Muscle of back (tissue), 13 donors: ENCODE measurements at places on chromosomes 2 and 18. TPM values are rescaled to one million over a fixed set of nuclear protein-coding genes. Genes with fewer than 3 reads are reported as not detected.

DNA sequence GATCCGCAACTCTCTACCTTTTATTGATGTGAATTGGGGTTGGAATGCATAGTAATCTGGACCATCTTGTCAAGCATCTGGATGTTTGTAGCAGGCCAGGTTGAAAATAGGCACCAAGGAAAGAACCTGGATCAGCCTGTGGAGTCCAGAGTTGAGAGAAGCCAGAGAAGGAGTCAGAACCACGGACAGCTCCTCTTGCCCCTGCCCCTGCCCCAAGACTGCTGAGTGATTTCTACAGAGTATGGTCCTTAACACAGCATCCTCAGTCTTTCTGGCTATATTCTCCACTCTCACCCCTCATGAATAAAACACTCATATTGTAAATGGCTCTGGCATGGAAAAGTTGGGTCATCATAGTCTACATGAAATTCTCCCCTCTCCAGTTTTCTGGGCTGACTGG, 154.6 kb downstream of the LOXHD1 start:
- DNase-seq: peak; percentile 34

DNA sequence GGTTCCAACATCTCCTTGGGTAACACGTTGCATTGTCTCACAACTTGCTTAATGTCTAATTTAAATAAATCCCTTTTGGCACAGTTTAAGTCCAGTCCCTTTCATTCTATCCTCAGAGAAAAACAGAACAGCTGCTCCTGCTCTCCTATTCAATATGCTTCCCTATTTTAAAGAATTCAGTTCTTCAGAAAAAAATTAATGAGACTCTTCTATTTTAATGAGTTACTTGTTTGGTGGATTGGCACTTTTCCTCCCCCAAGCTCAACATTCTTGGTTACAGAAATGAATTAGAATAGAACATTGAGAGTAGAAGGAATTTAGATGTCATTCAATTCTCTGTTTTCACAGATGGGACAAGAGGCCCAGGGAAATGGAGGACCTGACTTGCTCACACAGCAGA, 116.9 kb upstream of the ATP8B1 start:
- no peak for DNase-seq

GRCh38 chr18:35191698-35192025, 49.2 kb upstream of the ZNF397 start:
- no peak for DNase-seq

- DNase-seq: peak; percentile 86
These were observed 50.2 kb upstream of the DTNA start for GRCh38 chr18:34659579-34660517.

GRCh38 chr2:160576054-160576499, 82.5 kb upstream of the RBMS1 start:
- DNase-seq: peak; percentile 62

- no peak for DNase-seq
These were observed 61.4 kb upstream of the SLC14A2 start for GRCh38 chr18:45553723-45554388.

GRCh38 chr2:237670641-237671040, 43.3 kb downstream of the LRRFIP1 start:
- peak; percentile 61 for DNase-seq

GRCh38 chr2:134668821-134669220, 50.0 kb downstream of the TMEM163 start:
- DNase-seq: no peak

DNA sequence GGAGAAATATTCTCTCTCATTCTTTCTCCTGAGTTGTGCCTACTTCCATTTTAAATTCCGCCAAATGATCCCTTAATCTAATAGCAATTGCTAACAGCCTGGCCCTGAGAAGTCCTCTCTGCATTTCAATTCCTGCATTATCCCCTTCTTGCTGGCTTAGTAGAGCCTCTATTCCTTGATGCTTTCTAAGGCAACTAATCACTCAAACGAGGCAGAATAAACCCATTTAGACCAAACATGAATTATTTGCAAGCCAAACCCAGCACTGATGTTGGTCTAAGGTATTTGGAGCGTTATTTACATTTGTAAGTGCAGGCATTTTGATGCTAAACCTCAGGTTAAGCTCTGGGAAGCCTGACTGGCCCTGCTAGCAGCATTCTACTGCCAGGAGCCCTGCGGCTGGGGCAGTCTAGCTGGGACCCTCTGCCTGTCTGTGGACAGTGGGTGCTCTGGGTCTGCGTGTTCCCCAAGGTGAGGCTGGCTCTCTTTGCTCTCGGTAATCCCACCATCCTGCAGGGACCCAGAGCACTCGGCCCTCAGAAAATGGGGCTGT, 173.1 kb upstream of the HS6ST1 start:
- no peak for DNase-seq

DNA sequence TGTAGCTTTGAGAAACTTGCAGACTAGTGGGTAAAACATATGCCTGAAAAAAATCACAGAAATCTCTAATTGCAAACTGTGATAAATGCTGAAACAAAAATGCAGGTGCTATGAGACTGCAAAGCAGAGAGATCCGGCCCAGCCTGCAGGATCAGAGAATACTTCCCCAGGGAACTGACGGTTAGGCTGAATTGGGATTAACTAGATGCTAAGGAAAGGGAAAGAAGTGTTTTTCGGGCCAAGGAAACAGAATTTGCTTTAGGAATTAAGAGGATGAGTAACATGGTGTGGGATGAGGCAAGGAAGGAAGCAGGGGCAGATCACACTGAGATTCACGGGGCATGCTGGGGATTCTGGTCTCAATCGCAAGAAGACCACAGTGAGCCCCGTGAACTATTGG, 71.5 kb downstream of the OSBPL6 start:
- DNase-seq: no peak

- no peak for DNase-seq
These were observed 267.6 kb upstream of the SALL3 start for GRCh38 chr18:78711971-78712370.

- DNase-seq: no peak
These were observed 12.0 kb downstream of the KCNK3 start for GRCh38 chr2:26704441-26704977.

DNA sequence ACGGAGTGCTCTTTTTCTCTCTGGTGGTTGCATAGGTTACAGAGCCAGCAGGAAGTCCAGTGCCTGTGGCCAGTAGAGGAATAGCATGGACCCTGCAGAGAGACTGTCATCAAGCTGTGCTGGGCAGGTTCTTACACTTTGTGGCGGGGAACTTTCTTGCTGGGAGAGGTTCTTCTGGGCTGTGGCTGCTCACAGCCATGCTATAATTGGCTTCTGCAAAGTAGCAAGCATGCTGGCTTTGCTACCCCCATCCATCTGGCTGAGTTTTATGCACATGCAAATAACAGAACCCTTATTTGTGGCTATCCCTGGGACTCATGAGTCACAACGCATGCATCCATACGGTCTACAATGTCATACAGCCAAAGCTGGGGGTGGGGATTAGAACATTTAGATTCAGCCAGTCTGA, 68.9 kb downstream of the PLCL1 start:
- DNase-seq: no peak

GRCh38 chr2:1224901-1225300, 188.4 kb upstream of the TPO start:
- DNase-seq: no peak

DNA sequence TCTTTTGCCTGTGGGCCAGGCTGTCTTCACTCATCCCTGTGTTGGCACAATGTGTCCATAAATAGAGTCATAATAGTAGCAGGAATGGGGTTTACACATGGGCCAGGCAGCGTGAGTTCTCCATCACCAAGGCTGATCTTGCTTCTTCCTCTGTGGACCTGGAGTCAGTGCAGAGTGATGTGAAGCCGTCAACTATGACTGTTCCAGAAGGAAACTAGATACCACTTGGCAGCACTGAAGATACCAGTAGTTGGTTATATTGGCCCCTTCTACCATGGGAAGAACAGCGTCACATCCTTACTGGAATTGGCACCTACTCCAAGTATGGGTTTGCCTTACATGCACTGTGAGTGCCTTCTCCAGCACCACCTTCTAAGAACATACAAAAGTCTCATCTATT, 30.2 kb downstream of the COPS8 start:
- DNase-seq: no peak

DNA sequence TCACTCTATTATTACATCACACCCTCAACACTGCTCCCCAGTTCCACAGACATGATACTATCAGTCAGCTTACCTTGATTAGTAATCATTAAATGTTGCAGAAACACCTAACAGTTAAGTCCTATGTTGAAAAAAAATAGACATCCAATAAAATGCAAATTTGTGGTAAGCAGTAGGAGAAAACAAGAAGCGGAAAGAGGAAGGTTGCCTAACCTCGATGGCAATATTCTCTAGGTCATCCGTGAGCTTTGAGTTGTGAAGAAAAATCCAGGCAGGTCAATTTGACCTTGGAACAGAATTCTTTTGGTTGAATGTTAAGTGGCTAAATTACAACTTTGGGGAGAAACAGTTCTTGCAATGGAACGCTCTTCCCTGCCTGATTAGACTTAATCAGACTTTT, 264.4 kb downstream of the AFF3 start:
- no peak for DNase-seq

DNA sequence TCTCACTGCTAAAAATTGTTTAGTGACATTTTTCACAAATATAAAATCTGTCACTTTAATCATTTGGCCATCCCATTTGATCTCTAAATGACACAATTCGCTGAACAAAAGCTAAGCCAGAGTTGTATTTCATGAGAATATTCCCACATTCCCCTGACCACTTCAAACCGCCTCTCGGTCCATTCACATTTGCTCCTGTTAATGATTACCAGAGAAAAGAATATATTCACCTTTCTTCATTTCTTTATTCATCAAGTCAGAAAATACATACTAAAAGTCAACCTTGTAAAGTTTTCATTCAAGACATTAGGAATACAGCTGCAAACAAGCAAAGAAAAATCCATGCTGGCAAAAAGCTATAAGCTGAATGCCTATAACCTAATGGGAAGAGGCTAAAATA, 225.5 kb downstream of the DOK6 start:
- no peak for DNase-seq

DNA sequence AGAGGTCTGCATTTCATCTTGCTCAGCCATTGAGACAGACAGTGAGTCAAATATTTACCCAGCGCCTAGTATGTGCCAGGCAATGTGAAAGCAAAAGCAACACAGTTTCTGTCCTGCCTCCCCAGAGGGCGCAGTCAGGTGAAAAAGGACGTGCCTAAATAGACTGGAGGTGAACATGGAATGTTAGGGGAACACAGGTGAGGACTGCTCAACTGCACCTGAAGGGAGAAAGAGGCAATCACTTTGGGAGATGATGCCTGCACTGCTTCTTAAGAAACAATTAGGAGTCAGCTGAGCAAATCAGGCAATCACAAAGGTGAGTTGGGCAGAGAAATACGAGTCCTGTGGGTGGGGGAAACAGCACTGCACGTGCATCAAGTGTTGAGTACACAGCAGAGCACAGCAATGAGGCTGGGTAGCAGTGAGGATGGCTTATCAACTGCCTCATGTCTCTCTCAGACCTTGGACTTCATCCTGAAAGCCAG, 218.3 kb upstream of the SMAD7 start:
- DNase-seq: no peak

DNA sequence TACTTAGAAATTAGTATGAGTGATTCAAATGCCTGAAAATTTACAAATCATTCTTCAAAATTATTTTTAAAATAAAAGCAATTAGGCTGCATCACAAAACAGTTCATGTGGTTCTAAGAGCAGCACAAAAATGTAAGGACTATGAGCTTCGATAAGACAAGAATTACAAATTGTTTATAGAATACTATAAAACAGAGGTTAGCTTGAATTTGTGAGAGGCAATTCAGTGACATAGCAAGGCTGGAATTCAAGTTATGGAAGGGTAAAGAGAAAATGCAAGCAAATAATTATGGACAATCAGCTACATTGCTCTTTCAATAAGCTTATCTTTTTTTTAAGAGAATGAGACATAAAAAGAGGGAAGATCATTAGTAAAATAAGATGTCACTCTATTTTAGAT, 7.1 kb upstream of the XIRP2 start:
- no peak for DNase-seq

- no peak for DNase-seq
These were observed 41.8 kb upstream of the SP3 start for GRCh38 chr2:174007010-174007409.

GRCh38 chr18:48842259-48843061, 108.3 kb downstream of the SMAD7 start:
- DNase-seq: no peak

GRCh38 chr2:132497591-132497990, 81.0 kb downstream of the GPR39 start:
- no peak for DNase-seq

DNA sequence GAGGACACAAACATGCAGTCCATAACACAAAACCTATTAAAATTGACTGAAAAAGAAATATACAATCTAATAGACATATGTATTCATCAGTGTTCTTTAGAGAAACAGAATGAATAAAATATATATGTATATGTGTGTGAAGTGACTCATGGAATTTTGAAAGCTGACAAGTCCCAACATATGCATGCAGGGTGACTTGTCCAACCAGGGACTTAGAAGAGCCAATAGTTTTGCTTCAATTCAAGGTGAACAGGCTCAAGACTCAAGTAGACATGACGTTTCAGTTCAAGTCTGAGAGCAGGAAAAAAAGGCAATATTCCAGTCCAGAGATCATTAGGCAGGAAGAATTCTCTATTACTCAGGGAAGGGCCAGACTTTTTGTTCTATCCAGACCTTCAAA, 271.2 kb upstream of the SETBP1 start:
- no peak for DNase-seq

DNA sequence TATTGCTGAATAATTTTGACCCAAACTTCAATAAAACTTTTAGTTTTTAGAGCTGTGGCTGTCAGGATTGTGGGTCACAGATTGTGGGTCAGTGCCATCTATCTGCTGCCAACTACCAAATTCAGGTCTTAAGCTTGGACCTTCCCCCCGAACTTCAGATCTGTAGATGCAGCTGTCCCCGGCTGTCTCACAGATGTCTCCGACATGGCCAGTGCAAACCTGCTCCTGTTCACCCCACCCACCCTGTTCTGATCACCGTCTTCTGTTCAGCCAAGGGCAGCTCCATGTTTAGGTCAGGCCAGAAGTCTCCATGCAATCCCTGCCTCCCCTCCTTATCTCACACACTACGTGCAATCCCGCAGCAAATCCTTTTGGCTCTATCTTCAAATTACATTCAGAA, 175.0 kb downstream of the PRKCE start:
- peak; percentile 49 for DNase-seq

DNA sequence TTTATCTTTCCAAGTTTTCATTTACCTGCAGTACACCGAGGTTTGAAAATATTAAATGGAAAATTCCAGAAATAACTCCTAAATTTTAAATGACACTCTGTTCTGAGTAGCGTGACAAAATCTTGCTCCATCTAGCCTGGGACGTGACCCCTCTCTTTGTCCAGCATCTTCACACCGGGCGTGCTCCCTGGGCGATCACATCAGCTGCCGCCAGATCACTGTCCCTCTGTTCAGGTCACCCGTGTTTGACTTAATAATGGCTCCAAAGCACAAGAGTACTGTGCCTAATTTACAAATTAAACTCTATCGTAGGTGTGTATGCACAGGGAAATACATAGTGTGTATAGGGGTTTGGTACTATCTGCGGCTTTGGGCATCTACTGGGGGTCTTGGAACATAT, 6.1 kb upstream of the TMEM185B start:
- no peak for DNase-seq

- no peak for DNase-seq
These were observed 216.6 kb downstream of the SH3BP4 start for GRCh38 chr2:235168174-235168979.

- no peak for DNase-seq
These were observed 39.3 kb upstream of the EPB41L3 start for GRCh38 chr18:5582849-5583681.

- no peak for DNase-seq
These were observed 58.3 kb upstream of the BCL2L11 start for GRCh38 chr2:111062417-111062816.

PJVK gene
- 3.9 TPM for polyA plus RNA-seq

TTLL4 gene
- polyA plus RNA-seq: 31.6 TPM

GRCh38 chr2:2577407-2577831, 246.3 kb upstream of the MYT1L start:
- no peak for DNase-seq
